ENCODE measurements at places on chromosomes 1 and 21.

DNA sequence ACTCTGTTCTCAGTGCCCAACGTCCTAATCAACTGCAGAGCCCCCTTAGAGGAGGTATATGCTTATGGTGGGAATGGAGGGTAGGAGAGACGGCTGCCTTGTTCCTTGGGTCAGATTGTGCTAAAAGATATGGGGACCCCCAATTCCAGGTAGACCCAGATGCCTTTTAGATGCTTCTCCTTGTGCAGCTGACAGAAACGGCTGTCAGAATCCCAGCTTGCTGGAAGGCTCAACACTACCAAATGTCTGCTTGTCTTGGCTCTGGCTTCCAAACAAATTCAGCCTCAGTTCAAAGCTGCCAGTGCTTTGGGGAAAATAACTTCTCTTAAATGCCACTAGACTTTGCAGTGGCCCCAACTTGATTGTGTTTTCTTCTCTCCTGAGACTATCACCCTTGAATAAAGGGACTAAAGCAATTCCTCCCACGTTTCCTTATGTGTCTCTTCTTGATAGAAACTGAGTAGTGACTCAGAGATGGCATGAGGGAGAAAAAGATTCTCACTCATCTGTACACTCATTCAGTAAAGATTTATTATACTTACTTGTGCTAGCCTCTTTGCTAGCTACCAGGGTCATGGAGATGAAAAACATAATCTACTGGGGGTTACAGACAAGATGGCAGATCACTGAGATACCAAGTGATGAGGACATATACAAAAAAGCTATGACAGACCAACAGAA, 3.4 kb upstream of the RNF19B start:
- DNase-seq = no peak

- no peak for DNase-seq
Observed at GRCh38 chr1:76289692-76290091, 215.1 kb downstream of the ST6GALNAC3 start.

DNA sequence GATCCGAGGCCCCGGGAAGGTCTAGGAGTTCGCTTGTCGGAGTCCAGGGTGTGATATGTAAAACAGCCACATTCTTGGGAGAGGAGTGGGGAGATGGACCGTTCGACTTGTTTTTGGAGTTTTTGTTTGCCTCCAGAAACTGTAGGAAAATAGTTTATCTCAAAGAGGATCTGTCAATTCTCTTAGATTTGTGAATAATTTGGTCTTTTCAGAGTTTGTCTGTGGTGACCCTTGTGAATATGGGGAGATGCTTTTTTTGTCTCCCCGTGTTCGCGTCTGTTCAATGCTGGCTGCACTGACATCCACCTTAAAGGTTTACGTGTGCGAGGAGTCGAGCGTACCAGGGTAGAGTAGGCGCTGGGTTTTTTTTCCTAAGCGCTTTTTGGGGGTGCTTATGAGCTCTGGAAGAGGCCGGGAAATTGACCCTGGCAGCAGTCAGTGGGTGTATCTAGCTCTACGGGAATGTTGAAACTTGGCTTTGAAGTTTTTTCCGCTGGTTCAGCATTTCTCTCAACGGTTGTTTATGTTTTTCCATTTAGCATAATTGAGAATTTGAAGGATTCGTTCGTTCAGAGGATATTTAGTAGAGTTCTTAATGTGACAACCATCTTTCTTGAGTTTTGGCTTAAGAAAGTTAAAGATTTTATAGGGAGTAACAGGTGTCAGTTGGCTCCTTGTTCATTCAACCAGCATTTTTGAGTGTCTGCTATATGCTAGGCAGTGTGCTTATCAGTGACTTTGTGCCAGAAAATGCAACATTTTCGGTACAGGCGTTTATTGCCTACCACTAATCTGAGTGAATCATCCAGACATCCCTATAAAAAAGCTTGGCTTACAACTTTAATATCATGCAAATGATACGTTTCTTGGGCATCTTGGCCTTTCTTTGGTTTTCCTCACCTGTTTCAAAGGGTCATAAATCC, 1.2 kb downstream of the SZRD1 start:
- DNase-seq = no peak

DNA sequence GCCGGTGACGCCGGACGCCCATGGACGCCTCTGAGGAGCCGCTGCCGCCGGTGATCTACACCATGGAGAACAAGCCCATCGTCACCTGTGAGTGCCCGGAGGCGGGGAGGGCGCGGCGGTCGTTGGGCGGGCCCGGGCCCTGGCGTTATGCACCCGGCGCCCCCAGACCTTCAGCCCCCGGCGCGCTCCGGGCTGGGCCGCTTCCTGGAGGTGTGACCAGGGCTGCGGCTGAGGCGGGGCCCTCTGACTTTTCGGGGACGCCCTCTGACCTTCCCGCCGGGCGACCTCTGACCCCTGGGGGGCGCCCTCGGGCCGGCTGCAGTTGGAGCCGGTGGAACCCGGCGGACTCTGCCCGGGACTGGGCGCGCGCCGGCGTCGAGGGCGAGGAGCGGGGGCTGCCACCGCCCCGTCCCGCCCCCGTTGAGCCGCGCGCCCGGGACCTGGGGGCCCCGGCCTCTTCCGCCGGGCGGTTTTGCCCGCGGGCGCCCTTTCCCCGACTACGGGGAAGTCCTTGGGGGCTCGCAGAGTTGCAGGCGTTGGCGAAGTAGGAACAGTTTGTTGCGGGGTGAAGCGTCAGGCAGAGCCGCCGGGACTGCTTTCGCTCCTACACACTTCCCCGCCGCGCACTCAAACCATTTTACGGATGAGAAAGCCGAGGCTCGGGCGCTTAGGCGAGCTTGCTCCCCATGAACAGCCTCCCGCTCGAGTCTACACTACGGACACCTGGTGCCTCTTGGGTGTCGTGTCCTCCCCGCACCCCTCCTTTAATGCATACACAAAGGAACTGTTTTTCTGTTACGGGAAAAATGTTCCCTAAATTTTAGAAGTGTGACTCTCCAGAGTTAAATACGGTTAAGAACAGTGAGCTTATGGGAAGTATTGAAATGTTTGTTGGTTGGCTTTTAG, 618 bp downstream of the TRAPPC10 start:
- DNase-seq = peak; percentile 86

- DNase-seq = no peak
Observed at GRCh38 chr1:100353071-100353801, 930 bp downstream of the CDC14A start.

GRCh38 chr1:74463333-74463988, 49.0 kb downstream of the LRRC53 start:
- DNase-seq = no peak

GRCh38 chr1:53328541-53329499, 950 bp upstream of the LRP8 start:
- no peak for DNase-seq

DNA sequence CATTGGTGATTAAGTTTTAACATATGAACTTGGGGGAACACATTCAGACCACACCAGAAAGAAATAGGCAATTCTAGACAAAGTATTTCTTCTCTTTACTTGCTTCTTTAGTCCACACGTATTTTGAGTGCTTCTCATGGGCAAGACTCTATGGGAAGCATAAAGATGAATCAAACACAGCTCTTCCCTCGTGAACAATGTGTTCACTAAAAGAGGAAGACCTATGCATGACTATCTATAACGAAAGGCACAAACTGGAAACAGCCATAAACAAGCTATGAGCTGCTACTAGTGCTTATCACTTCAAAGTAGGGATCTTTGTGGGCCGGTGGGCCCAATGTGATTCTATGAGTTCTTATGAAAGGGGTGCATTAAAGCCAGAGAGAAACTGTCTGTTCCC, 53.0 kb upstream of the PRDX6 start:
- DNase-seq = no peak

DNA sequence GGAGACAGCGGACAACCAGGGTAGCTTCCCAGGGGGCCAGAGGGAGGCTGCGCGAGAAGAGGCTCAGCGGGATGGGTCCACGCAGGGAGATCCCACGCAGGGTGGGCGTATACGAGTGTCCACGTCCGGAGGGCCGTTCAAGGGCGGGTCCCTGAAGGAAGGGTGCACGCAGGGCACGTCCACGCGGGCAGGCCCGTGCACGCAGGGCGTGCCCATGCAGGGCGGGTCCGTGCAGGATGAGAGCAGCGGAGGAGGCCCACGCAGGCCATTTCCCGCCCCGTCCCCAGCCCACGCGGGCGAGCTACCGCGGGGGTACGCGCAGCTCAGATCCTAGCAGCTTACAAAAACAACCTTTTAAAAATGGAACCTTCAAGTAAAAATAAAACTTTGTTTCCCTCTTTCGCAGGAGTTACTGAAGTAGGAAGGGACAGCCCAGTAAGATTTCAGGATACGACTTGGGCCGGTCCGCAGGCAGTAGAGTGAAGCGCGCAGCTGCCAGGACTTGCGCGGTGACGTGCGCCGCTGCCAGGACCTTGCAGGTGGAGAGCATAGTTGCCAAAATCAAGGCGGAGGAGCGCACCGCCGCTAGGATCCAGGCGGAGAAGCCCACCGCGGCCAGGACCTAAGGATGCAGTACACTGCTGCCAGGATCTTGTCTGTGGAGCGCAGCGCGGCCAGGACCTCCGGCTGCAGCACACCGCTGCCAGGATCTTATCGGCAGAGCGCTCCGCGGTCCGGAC, 416 bp upstream of the RNF187 start:
- peak; percentile 88 for DNase-seq

Data from CD8-positive, alpha-beta memory T cell (primary cell).